ENCODE measurements at places on chromosomes 1 and 21. TPM values are rescaled to one million over a fixed set of nuclear protein-coding genes. Genes with fewer than 3 reads are reported as not detected.

DNA sequence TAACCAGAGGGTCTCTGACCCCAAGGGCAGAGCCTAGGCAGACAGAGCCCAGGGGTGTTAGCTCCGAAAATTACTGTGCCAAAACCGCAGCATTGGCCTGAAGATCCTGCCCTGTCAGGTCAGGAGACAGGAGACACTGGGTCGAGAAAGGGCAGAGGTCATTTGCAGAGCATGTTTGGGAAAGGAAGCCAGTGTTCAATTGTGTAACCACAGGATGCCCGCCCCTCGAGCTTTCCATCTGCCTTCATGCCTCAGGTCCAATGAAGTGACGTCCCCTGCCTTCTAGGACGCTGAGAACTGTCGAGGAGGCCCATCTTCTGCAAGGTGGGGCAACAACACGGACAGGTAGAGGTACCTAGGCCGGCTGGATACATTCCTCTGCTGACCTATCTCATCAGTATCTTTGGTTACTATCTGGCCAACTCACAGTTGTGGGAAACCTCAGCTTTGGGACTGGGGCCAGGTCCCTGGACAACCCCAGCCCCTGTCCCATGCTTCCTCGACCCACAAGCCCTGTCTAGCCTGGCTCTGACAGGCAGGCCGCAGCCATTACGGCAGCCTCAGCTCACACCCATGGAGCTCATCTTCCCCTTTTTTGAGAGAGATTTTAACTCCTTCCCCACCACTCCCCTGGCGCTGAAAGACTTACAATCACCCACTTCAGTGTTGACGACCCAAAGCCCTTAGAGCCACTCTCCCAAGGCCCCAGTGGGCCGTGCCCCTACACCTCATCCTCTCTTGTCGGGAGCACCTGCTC, 1.3 kb downstream of the ARL8A start:
- peak overlapping the region; percentile 52 for H3K27ac ChIP-seq
- H3K4me3 ChIP-seq, result peak overlapping the region; percentile 77
- no peaks in the 10 kb centered on the region for H3K27me3 ChIP-seq
- DNase-seq, result peak; percentile 14
- peaks cover 21% of the 10 kb centered on the region for H3K4me1 ChIP-seq
- no peaks in the 10 kb centered on the region for H3K36me3 ChIP-seq

- DNase-seq, result no peak
- no peak overlapping the region for H3K27ac ChIP-seq
- H3K27me3 ChIP-seq, result no peaks in the 10 kb centered on the region
- peaks cover 18% of the 10 kb centered on the region for H3K36me3 ChIP-seq
Observed at GRCh38 chr1:236895665-236896387, 100.7 kb downstream of the MTR start.

GRCh38 chr1:150178548-150178947, 28.8 kb downstream of the PLEKHO1 start:
- DNase-seq, result no peak
- no peaks in the 10 kb centered on the region for H3K4me1 ChIP-seq
- no peak overlapping the region for H3K4me3 ChIP-seq

GRCh38 chr1:20148571-20149500, 9.7 kb downstream of the PLA2G2F start:
- no peaks in the 10 kb centered on the region for H3K36me3 ChIP-seq
- H3K27me3 ChIP-seq, result no peaks in the 10 kb centered on the region
- no peak for DNase-seq
- no peak overlapping the region for H3K4me3 ChIP-seq
- peaks cover 4% of the 10 kb centered on the region for H3K4me1 ChIP-seq
- no peak overlapping the region for H3K27ac ChIP-seq

OR6K2 gene
- not detected for polyA plus RNA-seq

ARHGEF10L gene
- 3.3 TPM for polyA plus RNA-seq

SAMD13 gene
- polyA plus RNA-seq, result 0.65 TPM

GRCh38 chr1:944341-945325, 14.4 kb downstream of the NOC2L start:
- H3K27me3 ChIP-seq, result peaks cover 7% of the 10 kb centered on the region
- DNase-seq, result no peak
- no peak overlapping the region for H3K27ac ChIP-seq
- peaks cover 25% of the 10 kb centered on the region for H3K36me3 ChIP-seq

LCE1D gene
- not detected for polyA plus RNA-seq

GRCh38 chr1:97820470-97821188, 100.2 kb downstream of the DPYD start:
- no peaks in the 10 kb centered on the region for H3K36me3 ChIP-seq
- no peaks in the 10 kb centered on the region for H3K4me1 ChIP-seq
- H3K27me3 ChIP-seq, result no peaks in the 10 kb centered on the region
- no peak overlapping the region for H3K4me3 ChIP-seq
- H3K27ac ChIP-seq, result no peak overlapping the region

GRCh38 chr1:87149241-87150041, 179.2 kb upstream of the LMO4 start:
- no peak for DNase-seq
- H3K4me1 ChIP-seq, result peaks cover 19% of the 10 kb centered on the region
- H3K4me3 ChIP-seq, result no peak overlapping the region
- no peaks in the 10 kb centered on the region for H3K36me3 ChIP-seq
- peaks cover 21% of the 10 kb centered on the region for H3K27me3 ChIP-seq

DIRAS3 gene
- 6.7 TPM for polyA plus RNA-seq

GRCh38 chr1:180278596-180279395, 48.7 kb downstream of the LHX4 start:
- peak; percentile 55 for DNase-seq
- no peak overlapping the region for H3K4me3 ChIP-seq
- H3K4me1 ChIP-seq, result peaks cover 14% of the 10 kb centered on the region
- no peaks in the 10 kb centered on the region for H3K27me3 ChIP-seq

SLC25A24 gene
- 12.9 TPM for polyA plus RNA-seq

Data from endothelial cell of umbilical vein (primary cell).